ENCODE measurements at places on chromosomes 5 and 9. TPM values are rescaled to one million over a fixed set of nuclear protein-coding genes. Genes with fewer than 3 reads are reported as not detected.

The PKD2L2 gene
- total RNA-seq, result not detected

The MOCS2 gene
- 42.7 TPM for total RNA-seq

The DBN1 gene
- total RNA-seq, result 371 TPM

The SETD9 gene
- 12.2 TPM for total RNA-seq

The ANKRD18B gene
- 5.5 TPM for total RNA-seq

Data from astrocyte (in vitro differentiated cells and primary cell).